Mucosa of gallbladder (tissue), 1 donor: ENCODE measurements at places on chromosomes 6 and 20.

DNA sequence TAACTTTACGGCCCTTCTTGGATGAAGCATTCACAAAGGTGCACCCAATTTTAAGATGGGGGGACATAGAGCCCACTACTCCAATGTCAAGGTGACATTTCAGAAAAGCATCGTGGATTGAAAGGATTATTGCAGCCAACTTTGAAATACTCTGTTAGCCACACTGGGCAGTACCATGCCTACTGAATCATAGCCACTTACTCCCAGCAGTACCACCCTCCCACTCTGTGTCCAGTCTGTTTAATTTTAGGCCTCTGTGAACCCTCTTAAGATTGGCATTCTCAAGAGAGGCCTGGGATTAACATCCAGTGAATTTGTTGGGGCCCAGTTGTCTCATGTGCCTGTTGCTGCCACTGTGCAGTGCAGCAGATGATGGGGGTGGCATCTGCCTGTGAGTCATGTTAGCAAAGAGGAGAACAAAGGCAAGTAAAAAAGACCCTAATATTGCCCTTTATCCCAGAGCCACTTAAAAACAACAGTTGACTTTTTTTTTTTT lies 11.2 kb upstream of the HDAC2 start:
- DNase-seq = no peak

DNA sequence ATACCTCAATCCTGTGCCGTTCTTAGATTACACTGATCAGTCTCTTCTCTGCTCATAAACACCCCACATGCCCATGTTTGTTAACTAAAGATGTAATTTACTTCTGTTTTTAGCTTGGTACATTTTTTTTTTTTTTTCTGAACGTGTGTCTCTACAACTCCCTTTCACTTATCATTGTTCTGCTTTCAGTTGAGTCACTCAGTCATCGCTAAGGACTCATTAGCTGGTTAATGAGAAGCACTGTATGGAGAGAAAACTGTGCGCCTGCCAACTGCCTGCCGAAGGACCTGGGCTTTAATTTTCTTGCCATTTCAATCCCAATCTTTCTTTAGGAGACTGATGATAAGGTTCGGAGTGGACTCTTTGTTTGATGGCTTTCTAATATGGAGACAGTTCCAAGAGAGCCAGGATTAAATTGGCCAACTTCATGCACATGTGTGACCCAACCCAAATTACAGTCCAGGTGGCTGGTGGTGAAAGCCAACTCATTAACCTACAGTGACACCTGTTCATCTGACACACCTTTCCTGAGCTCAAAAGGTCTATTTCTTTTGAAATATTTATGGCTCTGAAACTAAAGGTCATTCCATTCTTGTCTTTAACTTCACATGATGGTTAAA lies 334.1 kb downstream of the BCKDHB start:
- no peak for DNase-seq

GRCh38 chr6:158666628-158667359 lies 16.9 kb downstream of the SYTL3 start:
- DNase-seq = no peak

- DNase-seq = no peak
Observed at GRCh38 chr20:46894971-46895905, 595 bp downstream of the EYA2 start.

DNA sequence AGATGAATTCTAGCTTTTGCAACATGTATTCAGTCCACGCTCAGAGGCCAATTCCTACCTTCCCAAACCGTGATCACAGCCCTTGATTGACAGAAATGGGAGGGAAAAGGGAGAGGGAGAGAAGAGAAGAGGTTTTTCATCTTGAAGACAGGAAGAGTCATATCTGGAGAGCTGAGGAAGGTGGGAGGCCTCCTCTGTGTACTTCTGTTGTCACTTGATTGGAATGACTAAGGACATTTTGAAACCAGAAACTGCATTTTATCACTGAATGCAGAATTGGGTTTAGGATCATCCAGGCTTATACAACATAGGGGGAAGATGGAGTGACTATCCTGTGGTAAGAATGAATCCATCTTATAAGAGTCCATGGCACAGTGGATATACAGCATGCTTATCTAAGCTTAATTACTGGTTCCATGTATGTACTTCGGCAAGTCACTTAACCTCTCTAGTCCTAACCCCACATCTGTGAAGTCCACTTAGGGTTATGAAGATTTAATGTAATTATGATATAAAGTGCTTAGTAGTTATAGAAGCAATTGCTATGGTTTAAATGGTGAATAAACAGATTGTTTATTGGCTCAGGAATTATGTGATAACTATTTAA lies 144.0 kb downstream of the BCKDHB start:
- DNase-seq = no peak

GRCh38 chr20:62873280-62873679 lies 11.7 kb upstream of the TCFL5 start:
- no peak for DNase-seq

- DNase-seq = peak; percentile 9
Observed at GRCh38 chr6:168157272-168158212, 78.5 kb upstream of the FRMD1 start.

- DNase-seq = no peak
Observed at GRCh38 chr20:48921883-48922820, 641 bp downstream of the ARFGEF2 start.

- DNase-seq = no peak
Observed at GRCh38 chr20:54397292-54398140, 77.9 kb upstream of the DOK5 start.

DNA sequence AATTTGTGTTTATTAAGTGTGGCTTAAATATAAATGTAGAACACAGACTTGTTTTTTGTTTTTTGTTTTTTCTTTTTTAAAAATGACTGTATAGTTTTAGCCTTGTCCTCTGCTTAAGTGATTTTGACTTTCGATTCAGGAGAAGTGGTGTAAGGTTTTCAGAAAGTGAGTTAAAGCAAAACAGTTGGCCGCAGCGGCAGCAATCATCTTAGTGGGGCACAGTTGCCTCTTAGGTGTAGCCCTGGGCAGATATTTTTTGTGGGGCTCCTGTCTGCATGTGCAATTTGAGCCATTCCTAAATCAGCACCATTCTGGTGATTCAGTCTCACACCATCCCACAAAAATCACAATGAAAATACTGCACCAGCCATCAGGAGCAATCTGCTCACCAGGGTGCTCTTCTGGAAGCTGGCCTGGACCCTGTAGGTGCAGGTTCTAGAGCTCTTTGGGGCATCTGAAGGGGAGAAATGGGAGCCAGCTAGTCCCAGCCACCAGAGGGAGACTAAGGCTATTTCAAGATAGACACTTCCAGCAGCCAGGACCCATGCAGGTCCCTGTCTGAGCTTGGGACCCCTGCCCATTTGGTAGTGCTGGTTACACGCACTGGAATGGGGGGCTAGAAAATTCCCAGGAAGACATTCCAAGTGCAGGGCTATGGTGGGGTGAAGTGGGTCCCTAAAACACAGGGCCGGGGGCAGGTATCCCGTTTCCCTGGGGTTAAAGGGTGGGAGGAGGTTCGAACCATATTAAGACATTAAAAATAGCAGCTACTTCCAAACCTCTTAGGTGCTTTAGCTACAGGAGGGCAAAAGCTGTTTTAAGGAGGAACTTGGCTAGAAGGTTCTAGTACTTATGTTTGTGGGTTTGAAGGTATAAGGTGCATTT lies 156.6 kb downstream of the NFATC2 start:
- no peak for DNase-seq

DNA sequence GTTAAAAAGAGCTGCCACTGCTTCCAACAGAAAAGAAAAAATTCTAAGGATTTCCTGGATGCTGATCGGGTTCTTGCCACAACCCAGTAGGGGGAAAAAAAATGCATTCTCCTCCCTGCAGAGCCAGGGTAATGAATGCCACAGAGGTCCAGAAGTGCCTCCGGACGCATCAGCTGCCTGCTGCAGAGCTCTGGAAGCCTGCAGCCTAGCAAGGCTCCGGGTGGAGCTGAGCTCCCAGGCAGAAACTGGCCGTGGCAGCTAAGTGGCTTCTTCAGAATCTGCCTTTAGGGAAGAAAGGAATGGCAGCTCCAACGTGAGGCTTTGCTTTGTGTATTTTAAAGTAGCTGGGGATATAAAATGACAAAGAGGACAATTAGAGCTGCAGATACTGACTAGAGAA lies 155.0 kb downstream of the CFAP61 start:
- DNase-seq = no peak

GRCh38 chr6:168128006-168128630 lies 49.1 kb upstream of the FRMD1 start:
- no peak for DNase-seq

GRCh38 chr6:119829006-119829405 lies 479.4 kb upstream of the MAN1A1 start:
- no peak for DNase-seq
